ENCODE measurements at places on chromosomes 13 and 19.
A peak's percentile ranks its signal among the peaks of the same experiment; 100 is the strongest.

- H3K4me1 ChIP-seq: peaks cover 8% of the 10 kb centered on the region
- peak overlapping the region; percentile 32 for H3K27ac ChIP-seq
- DNase-seq: peak; percentile 47
- H3K4me3 ChIP-seq: peak overlapping the region; percentile 73
- H3K27me3 ChIP-seq: no peaks in the 10 kb centered on the region
These were observed 1.8 kb downstream of the TNPO2 start for GRCh38 chr19:12721656-12722565.

DNA sequence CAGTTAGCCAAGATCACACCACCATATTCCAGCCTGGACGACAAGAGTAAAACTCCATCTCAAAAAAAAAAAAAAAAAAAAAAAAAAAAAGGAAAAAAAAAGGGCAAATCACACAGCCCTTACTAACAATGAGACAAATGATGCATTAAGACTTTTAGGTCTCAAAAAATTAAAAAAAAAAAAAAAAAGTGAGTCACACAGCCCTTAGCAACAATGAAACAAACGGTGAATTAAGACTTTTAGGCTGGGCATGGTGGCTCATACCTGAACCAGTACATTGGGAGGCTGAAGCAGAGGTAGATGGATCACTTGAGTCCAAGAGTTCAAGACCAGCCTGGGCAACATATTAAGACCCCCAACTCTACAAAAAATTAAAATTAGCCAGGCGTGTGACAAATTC is 32.4 kb upstream of the EIF3G start:
- H3K36me3 ChIP-seq: no peaks in the 10 kb centered on the region
- no peak overlapping the region for H3K4me3 ChIP-seq
- H3K27ac ChIP-seq: no peak overlapping the region
- H3K4me1 ChIP-seq: no peaks in the 10 kb centered on the region
- no peak for DNase-seq

GRCh38 chr19:4620675-4621074 is 18.6 kb upstream of the TNFAIP8L1 start:
- no peaks in the 10 kb centered on the region for H3K27me3 ChIP-seq
- DNase-seq: no peak
- H3K27ac ChIP-seq: no peak overlapping the region
- H3K4me3 ChIP-seq: no peak overlapping the region
- no peaks in the 10 kb centered on the region for H3K4me1 ChIP-seq

- H3K27me3 ChIP-seq: no peaks in the 10 kb centered on the region
- H3K4me1 ChIP-seq: no peaks in the 10 kb centered on the region
- H3K4me3 ChIP-seq: peak overlapping the region; percentile 33
- peak; percentile 58 for DNase-seq
These were observed 752 bp upstream of the EDNRB start for GRCh38 chr13:77919246-77919920.

DNA sequence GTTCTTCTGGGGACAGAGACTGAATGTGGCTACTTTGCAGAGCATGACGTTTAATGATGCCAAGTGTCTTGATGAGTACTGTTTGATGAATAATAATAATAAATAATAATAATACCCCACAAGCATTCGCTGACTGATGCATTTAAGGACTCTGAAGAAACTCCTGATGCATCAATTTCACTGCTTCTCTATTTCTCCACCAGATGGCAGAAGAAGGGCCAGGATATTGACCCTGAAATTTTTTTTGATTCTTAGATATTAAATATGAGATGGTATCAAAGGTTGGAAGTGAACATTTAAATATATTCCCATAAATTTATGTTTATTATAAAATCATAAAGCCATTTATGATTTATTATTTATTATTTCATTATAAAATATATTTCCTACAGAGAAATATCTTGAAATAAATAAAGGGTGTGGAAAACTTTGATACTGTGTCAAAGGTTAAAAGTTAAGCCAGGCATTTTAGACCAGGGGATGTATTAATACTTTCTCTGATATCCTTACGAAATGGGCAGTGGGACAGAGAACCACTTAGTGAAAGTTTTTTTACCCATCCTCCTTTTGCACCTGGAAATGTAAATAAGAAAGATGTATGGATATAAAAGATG is 170.9 kb downstream of the LACC1 start:
- no peaks in the 10 kb centered on the region for H3K27me3 ChIP-seq
- peaks cover 15% of the 10 kb centered on the region for H3K4me1 ChIP-seq
- no peak overlapping the region for H3K27ac ChIP-seq

- peaks cover 9% of the 10 kb centered on the region for H3K36me3 ChIP-seq
- H3K27ac ChIP-seq: no peak overlapping the region
- H3K27me3 ChIP-seq: no peaks in the 10 kb centered on the region
- no peaks in the 10 kb centered on the region for H3K4me1 ChIP-seq
- H3K4me3 ChIP-seq: no peak overlapping the region
These were observed 31.6 kb downstream of the AP1M1 start for GRCh38 chr19:16229322-16229641.

DNA sequence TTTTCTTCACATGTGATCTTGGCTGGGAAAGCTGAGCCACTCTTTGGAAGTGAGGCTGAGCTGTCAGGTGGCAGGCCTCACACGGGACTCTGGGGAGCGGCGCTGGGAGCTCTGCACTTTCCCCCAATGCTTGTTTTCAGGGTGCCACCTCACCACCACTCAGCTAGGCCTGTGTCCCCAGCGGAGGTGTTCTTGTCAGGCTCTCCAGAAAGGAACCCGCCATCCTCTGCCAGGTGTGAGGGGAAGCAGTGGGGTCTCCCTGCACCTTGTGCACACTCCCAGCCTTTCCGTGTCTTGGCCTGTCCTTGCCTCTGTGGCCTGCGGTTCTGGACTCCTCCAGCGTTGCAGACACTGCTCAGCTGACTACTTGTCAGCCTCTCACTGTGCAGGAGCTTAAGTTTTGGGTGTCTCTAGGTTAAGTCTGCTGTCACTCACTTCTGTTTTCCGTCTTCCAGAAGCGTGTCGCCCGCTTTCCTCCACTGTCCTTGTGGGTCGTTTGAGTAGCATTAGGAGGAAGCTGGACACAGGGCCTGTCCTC is 51.9 kb downstream of the GGACT start:
- DNase-seq: no peak
- H3K27ac ChIP-seq: no peak overlapping the region
- no peaks in the 10 kb centered on the region for H3K36me3 ChIP-seq
- H3K4me1 ChIP-seq: peaks cover 19% of the 10 kb centered on the region
- H3K27me3 ChIP-seq: no peaks in the 10 kb centered on the region

- H3K27ac ChIP-seq: peak overlapping the region; percentile 57
- H3K36me3 ChIP-seq: no peaks in the 10 kb centered on the region
- no peaks in the 10 kb centered on the region for H3K27me3 ChIP-seq
- H3K4me1 ChIP-seq: no peaks in the 10 kb centered on the region
- peak overlapping the region; percentile 52 for H3K4me3 ChIP-seq
These were observed 707 bp upstream of the MAMSTR start for GRCh38 chr19:48720251-48720612.

GRCh38 chr13:32092496-32092895 is 60.9 kb downstream of the FRY start:
- H3K27me3 ChIP-seq: no peaks in the 10 kb centered on the region
- no peaks in the 10 kb centered on the region for H3K36me3 ChIP-seq
- no peak for DNase-seq
- no peak overlapping the region for H3K27ac ChIP-seq

GRCh38 chr13:26412936-26413716 is 144.4 kb upstream of the WASF3 start:
- no peaks in the 10 kb centered on the region for H3K36me3 ChIP-seq
- no peaks in the 10 kb centered on the region for H3K27me3 ChIP-seq
- H3K4me1 ChIP-seq: no peaks in the 10 kb centered on the region
- H3K4me3 ChIP-seq: no peak overlapping the region
- no peak overlapping the region for H3K27ac ChIP-seq
- no peak for DNase-seq

DNA sequence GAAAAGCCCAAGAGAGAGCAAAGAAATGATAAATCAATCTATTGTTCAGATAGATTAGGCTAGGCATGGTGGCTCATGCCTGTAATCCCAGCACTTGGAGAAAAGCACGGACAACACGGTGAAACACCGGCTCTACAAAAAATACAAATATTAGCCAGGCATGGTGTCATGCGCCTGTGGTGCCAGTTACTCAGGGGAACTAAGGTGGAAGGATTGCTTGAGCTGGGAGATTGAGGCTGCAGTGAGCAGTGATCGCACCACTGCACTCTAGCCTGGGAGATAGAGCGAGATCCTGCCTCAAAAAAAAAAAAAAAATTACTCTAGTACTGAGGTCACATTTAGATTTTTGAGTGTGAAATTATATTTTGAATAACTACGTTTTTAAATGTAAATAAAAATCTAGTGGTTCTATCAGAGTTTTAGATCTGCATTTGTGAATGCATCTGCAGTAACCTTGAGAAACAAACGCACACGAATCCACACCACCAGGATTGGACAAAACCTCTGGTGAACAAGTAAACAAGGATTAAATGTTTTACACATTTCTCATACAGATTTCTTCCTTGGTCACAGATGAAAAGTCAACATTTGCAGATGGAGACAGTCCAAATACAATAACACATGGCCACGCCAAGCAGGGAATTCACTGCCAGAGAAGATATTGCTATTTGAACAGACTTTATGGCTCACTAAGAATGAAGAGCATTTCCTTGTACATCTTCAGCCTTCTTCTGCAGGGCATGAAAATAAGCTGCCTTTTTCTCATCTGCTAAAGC is 917.6 kb downstream of the PCDH9 start:
- peaks cover 3% of the 10 kb centered on the region for H3K27me3 ChIP-seq
- H3K27ac ChIP-seq: no peak overlapping the region
- DNase-seq: no peak
